Stimulated activated CD4-positive, alpha-beta T cell treated with anti-CD3 and anti-CD28 coated beads, Interleukin-15, amount 100 ng/mL, for 1 hour (primary cell): ENCODE measurements at places on chromosomes 11 and 22.

GRCh38 chr11:132848336-132848735, 684.0 kb downstream of the OPCML start:
- no peak for DNase-seq

GRCh38 chr22:46063846-46064227, 86.5 kb upstream of the PPARA start:
- DNase-seq, result no peak

DNA sequence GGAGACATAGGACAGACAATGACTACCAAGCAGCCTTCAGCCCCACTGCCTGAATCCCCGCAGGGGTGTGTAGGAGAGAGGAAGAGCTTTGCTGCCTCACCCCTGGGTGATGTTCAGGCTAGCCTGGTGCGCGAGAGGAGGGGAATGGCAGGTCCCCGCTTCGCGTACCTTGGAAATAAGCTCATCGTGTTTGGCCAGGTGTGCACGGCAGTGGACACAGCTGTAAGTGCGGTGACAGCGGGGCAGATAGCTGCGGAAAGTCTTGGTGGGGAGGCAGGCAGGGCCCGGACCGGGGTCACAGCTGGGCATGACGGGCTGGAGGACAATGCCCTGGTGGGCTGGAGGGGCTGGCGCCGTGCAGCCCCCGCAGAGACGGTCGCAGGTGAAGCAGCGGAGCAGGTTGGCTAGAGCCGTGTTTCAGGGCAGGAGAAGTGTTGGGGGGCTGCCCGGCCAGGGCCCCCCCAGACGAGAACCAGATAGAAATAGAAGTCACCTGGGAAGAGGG, 2.9 kb downstream of the YPEL4 start:
- DNase-seq, result no peak

- DNase-seq, result no peak
Measured at GRCh38 chr11:1488575-1489180, 2.1 kb upstream of the MOB2 start.

- DNase-seq, result no peak
Measured at GRCh38 chr11:35507688-35508087, 17.7 kb downstream of the PAMR1 start.

DNA sequence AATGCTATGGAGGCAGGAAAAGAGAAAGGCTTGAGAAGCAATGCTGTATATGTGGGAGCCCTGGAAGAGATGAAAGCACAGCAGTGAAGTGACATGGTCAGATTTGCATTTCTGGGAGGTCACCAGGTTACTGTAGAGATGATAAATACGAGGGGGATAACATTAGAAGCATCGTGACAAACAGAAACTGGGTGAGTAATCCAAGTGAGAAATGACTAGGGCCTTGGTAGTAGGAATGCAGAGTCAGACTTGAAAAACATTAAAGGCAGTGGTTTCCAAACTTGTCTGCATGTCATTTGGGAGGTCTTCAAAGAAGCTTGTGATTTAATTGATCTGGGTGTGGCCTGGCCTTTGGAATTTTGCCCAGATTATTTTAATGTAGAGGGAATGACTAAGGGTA, 43.9 kb downstream of the CCDC34 start:
- no peak for DNase-seq
